ENCODE measurements at places on chromosomes 2 and 18.
A peak's percentile ranks its signal among the peaks of the same experiment; 100 is the strongest.

GRCh38 chr2:162241571-162241970, 1.7 kb downstream of the FAP start:
- DNase-seq = no peak

DNA sequence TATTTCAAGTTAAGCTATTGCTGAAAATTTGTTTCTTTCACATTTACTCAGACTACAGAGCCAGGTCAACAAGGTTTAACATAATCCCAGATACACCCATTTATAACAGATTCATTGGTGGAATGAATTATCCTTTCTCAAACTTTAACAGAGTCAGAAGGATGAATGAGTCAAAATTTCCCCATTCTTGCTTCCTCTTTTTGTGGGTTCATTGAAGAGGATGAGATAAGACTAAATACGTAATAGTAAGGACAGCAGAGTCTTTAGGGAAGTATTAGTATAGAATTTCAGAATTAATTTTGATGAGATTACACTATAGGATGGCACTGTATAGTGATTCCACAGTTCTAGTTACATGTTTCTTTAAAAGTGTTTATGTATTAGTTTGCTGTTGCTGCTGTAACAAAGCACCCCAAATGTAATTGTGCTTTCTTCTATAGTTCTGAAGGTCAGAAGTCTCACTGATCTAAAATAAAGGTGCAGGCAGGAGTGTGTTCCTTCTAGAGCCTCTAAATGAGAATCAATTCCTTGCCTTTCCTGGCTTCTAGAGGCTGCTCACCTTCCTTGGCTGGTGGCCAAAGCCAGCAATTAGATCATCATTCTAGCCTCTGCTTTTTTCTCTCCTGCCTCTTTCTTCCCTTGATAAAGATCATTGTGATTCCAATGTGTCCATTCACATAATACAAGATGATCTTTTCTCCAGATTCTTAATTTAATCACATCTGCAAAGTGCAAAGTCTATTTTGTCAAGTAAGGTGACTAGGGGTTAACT, 309.3 kb upstream of the PIK3C3 start:
- DNase-seq = no peak

- no peak for DNase-seq
These were observed 104.6 kb upstream of the SIX3 start for GRCh38 chr2:44836916-44837315.

DNA sequence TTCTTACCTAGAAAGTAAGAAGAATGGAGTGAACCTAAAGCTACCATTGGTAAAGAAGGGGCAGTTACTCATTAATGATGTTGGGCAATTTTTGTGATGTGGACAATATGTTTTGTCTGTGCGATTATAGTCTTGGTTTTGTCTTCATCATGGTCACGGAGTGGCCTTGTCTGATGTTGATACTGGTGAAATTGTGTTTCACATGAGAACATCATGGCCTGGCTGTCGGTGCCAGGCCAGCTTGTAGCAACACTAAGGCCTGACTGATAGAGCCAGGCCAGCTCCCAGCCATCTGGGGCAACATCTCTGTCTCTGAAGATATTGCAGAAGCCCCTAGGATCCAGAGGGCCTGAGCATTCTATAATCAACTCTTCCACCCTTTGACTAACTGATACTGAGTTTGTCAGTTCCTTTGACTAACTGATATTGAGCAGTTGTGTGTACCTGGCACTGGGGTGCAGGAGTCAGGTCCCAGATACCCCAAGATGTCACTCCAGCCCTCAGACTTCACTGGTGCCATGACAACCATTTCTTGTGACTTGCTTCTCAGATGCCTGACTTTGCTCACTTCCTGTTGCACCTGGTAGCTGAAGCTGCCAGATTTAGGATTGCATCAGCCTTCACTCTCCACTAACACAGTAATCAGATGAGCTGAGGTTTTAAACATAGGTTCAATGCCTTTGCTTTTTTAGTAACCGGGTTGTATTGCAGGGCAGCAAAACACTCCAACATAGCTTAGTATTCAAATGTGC, 62.5 kb downstream of the RPIA start:
- DNase-seq = no peak

DNA sequence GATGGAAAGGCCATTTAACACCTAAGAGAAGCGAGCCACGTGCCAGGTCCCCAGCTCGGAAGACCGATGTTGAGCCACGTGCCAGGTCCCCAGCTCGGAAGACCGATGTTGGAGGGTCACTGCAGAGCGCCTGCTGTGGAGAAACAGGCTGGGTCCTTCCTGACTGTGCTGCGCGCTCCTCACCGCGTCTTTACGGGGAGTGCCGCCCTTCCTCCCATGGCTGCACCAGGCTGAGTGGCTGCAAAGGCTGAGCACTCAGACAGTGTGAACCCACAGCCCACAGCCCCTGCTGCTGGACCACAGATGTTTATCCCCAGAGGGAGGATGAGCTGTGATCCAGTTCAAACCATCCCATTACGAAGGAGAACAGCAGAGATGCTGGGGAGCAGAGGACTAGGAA, 55.7 kb downstream of the RTP5 start:
- no peak for DNase-seq

GRCh38 chr2:219510512-219511135, 3.7 kb upstream of the ASIC4 start:
- DNase-seq = no peak

- DNase-seq = no peak
These were observed 168.1 kb downstream of the TRIB2 start for GRCh38 chr2:12884713-12885282.

GRCh38 chr18:62164855-62165487, 21.9 kb downstream of the PIGN start:
- DNase-seq = no peak

DNA sequence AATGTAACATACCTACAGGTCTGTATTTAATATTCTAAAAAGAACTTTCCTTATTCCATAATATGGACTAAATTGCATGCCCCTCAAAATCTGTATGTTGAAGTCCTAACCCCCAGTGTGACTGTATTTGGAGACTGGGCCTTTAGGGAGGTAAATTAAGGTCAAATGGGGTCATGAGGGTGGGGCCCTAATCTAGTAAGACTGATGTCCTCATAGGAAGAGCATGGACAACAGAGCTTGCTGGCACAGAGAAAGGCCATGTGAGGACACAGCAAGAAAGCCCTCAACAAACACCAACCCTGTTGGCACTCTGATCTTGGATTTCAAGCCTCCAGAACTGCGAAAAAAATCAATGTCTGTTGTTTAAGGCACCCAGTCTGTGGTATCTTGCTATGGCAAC, 18.6 kb downstream of the SF3B1 start:
- no peak for DNase-seq

GRCh38 chr2:9403924-9404323, 19.4 kb downstream of the ITGB1BP1 start:
- no peak for DNase-seq

- no peak for DNase-seq
These were observed 482.2 kb downstream of the SPAG16 start for GRCh38 chr2:213766465-213766901.

DNA sequence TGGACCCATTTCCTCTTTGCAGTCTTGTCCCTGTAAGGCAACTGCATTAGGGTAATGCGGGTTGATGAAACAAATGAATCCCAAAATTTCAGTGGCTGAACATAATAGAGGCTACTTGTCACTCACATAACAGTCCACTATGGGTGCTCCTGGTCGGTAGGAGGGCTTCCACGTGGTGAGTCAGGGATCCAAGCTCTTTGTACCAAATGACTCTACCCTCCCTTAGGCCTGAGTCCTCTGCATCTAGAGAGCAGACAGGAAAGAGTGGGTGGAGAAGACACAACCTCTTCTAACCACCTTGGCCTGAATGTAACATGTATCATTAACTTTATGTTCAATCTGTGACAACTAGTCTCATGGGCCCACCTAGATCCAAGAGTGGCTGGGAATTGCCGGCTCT, 86.2 kb upstream of the HAAO start:
- no peak for DNase-seq

DNA sequence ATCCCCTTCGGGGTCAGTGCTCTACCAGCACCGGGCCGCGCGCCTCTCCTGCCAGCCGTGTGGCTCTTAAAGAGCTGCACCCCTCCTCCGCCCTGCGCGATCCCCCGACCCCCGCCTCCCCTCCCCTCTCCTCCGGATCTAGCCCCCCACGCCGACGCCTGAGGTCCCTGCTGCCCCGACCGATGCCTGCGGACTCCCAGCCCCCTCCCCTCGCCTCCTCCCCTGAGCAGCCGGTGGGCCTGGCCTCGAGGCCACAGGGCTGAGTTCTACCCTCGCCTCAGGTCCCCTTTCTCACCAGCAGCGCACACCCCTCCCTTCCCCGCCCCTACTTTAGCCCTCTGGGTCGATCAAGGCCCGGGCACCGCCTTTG, 5.8 kb upstream of the SIX3 start:
- DNase-seq = no peak

- no peak for DNase-seq
These were observed 1076.3 kb downstream of the RPIA start for GRCh38 chr2:89767572-89768435.

DNA sequence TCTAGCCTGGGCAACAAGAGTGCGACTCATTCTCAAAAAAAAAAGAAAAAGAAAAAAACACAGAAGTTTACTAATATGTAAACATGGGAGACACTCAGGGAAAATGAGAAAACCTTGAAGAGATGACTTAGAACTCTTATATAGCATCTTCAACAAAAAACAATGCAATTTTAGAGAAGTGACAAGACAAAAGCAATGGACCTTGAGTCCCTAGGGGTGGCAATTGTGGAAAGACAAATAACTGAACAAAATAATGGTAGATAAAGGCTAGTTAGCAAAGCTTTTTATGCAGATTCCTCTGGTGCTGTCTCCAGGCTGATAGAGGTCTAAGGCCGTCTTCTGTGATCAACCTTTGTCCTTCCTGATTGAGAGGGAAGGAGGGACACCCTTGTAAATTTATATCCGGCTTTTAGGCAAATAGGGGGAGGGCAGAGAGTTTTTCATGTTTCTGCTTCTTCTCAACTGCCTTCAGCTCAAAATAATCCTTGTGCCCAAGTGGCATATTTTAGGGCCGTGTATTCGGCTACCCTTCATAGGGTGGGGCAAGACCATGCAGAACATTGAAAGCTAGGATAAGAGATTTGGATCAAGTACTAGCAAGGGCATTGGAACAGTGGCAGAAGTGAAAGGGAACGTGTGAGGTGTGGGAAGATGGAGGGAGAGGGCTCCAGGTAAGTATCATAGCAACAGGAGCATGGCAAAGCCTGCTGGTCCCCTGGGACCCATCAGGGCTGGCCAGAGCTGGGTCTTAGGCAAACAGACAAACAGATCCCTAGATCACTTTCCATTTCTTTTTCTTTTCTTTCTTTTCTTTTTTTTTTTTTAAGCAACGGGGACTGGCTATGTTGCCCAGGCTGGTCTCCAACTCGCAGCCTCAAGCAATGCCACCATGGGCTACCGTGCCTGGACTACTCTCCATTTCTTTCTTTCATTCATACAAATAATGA, 116.2 kb upstream of the STPG4 start:
- no peak for DNase-seq

- no peak for DNase-seq
These were observed 177.5 kb downstream of the CD8B2 start for GRCh38 chr2:106664669-106665068.

DNA sequence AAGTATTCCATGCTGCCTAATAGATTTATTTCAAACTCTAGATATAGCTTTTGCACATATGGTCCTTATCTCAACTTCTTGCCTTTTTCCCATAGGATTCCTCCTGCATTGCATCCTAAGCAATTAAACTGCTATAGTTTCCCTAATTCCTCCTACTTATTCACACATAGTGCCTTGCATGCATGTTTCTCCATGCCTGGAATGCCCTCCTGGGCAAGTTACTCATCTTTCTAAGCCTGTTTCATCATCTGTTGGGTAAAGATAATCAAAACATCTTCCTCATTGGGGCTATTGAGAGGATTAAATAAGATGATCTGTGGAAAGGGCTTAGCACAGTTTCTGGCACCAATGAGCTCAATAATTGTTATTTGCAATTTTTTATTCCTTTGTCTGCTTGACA, 726.5 kb downstream of the SLC4A3 start:
- no peak for DNase-seq

- no peak for DNase-seq
These were observed 220.4 kb upstream of the TFPI start for GRCh38 chr2:187774551-187775071.

GRCh38 chr2:44997963-44998362, 11.3 kb downstream of the SIX2 start:
- no peak for DNase-seq

- peak; percentile 6 for DNase-seq
These were observed 116.6 kb downstream of the LIPG start for GRCh38 chr18:49678440-49678839.

DNA sequence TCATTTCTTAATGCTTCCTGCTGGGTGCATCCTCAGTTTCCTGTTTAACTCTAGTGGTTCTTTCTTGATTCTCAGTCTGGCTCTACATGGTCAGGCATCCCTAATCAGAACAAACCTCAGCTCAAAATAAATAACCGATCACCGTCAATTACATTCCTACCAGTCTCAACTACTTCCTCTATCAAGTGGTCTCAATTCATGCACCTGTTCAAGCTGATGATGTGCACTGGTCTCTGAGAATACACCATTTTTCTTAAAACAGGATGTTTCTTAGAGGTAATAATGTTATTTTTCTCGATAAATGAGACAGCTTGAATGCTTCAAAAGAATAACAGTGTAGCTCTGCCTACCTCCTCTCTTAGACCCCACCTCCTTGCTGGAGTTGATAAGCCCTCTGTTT, 420.9 kb downstream of the SOCS6 start:
- no peak for DNase-seq

Data from neural crest cell (in vitro differentiated cells).